ENCODE measurements at places on chromosomes 5 and 9.

DNA sequence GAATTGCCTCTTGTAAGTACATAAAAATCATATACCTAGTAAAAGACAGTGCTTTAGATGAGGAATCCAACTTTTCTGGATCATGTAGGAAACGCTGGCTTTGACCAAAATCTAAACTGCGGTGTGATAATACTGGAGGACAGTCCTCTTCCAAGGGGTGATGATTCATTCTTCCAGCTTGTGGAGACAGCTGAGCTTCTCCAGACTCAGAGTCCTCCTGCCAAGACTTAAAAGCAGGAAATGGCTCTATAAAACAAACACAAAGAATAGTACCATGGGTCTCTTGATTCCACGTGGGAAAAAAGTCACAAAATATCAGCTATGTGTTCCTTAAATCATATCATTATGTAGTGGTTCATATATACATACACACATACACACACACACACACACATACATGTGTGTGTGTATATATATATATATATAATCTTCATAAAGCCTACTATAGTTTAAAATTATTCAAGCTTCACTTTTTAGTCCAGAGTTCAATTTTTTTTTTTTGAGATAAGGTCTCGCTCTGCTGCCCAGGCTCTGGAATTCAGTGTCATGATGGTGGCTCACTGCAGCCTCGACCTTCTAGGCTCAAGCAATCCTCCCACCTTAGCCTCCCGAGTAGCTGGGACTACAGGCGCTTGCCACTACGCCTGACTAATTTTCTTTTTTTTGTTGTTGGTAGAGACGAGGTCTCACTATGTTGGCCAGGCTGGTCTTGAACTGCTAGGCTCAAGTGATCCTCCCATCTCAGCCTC, 65.0 kb downstream of the PKD2L2 start:
- peak; percentile 74 for DNase-seq

DNA sequence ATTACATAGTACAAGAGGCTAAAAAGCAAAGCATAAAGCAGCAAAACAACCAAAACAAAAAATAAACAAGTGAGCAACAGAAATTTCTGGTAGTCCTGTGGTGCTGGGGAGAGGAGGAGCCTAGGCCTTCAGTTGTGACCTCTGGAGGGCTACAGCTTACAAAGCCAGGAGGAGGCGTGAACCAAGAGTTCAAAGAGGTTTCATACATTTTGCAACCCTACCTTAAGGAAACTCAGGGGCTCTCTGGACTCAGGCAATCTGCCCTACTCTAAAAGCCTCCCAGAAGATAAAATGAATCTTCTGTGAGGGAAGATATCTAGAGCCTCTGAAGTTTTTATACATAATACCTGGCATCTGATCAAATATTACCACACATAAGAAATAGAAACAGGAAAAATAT, 187.4 kb downstream of the AGTPBP1 start:
- no peak for DNase-seq

- no peak for DNase-seq
Observed at GRCh38 chr9:134918646-134919045, 934 bp upstream of the FCN1 start.

DNA sequence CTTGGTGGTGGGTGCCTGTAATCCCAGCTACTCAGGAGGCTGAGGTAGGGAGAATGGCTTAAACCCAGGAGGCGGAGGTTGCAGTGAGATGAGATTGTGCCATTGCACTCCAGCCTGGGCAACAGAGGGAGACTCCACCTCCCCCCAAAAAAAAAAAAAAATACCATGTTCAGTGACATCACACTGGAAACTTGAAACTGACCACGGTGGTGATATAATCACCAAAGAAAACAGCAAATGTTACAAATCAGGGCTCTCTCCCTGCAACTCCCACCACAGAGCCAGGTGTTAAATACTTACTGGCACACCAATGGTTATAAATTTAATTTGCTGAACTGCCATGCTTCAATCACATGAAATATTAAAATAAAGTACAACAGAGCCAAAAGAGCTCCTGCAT, 81.4 kb downstream of the ZNF608 start:
- DNase-seq, result no peak

- no peak for DNase-seq
Observed at GRCh38 chr5:121105921-121106320, 641.8 kb downstream of the PRR16 start.

- DNase-seq, result no peak
Observed at GRCh38 chr5:95770830-95771708, 39.9 kb downstream of the RHOBTB3 start.

DNA sequence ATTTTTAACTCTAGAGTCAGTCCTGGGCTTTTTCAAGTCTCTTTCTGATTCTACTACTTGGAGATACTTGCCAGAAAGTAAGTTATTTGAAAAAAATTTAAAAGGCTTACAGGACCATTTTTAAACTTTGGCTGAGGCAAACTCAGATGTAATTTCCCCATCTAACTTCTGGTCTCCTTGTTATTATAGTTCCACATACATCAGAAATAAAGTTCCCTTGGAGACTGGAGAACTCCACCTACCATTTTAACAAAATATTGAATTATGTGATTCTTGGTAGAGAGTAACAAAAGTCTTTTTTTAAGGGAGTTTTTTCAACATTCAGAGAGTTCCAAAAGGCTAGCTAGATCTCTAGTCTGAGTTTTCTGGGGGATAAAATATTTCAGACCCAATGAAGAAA, 56.3 kb upstream of the SNX2 start:
- DNase-seq, result no peak

- DNase-seq, result no peak
Observed at GRCh38 chr5:7435503-7435902, 39.6 kb downstream of the ADCY2 start.

- no peak for DNase-seq
Observed at GRCh38 chr5:56876327-56876726, 33.1 kb upstream of the SETD9 start.

DNA sequence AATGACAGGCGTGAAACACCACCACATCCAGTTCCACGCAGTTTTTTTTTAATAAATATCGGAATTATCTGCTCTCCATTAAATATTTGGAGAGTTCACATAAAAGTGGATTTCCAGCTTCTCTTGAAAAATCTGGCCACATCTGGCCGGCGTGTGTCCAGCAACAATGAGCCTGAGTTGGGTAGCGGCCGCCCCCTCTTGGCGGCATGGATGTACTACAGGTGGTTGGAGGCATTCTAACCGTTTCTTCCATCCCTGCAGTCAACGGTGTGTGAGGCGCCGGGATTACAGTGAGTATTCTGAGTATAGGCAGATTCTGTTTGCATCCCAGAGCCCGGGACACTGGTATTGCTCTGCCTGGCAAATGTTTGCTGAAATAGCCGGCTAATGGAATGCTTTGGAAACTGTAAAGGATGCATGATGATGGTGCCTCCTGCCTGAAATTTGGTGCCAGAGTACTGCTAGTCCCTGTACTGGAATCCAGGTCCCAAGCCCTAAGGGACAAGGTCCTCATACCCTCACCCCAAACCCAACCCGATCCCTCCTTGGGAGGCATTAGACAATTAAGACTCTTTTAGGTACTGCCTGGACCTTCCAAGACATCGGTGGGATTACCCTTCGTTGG, 13.6 kb upstream of the GM2A start:
- DNase-seq, result peak; percentile 52

- no peak for DNase-seq
Observed at GRCh38 chr5:146751054-146751453, 127.5 kb downstream of the PPP2R2B start.

DNA sequence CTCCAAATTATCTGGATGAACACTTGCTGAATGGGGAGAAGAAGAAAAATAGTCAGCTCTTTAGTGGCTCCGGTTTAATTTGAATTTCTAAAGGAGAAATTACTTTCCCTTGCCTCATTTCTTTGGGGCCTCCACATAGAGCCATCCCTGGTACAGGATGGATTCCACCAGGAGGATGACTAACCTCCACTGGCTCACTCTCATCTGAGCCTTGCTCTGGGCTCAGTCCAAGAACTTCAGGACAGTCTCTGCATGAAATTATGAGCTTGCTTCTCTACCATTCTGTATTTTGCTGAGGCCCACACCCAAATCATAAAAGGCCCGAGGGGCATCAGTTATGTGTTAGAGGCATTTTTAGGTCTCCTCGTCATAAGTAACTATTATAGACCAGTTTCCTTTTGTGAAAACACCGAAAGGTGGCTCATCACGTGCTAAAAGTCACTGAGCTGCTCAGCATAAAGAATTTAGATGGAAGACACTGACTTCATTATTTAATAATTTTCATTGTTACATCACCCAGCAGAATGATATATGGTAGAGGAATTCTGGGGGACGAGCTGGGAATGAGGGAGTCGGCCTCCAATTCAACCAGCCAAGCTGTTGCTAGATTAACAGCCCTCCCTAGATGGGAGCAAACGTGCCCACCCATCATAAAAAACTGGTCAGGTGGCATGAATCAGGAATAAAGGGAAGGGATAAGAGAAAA, 222.1 kb downstream of the TARS1 start:
- peak; percentile 52 for DNase-seq

DNA sequence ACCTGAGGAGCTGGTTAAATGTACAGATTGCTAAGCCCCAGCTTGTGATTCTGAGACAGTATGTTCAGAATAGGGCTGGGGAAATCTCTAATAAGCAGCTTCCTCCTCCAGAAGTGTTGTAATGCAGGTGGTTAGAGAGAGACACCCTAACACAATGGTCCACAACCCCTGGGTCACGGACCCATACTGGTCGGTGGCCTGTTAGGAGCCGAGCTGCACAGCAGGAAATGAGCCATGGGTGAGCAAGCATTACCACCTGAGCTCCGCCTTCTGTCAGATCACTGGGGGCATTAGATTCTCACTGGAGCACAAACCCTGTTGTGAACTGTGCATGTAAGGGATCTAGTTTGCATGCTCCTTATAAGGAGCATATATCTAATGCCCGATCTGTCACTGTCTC, 61.8 kb downstream of the SLC36A1 start:
- DNase-seq, result no peak

DNA sequence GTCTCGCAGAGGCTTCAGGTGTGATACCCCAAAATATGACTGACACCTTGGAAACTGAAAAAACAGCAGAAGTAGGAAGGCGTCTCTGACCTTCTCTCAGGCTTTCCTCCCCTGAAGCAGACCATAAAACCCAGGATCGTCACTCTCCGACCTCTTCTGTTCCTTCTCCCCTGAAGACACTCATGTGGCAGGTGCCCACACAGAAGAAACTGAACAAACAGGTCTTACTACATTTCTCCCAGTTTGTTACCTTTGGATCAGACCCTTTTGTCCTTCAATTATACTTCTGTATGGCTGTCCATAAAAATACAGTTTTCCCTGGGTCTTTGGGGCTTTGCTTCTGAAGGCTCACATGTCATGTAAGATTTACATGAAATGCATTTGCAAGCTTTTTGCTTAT, 10.3 kb upstream of the PRUNE2 start:
- no peak for DNase-seq

GRCh38 chr5:62645223-62645622, 66.6 kb downstream of the LRRC70 start:
- DNase-seq, result no peak

- no peak for DNase-seq
Observed at GRCh38 chr9:137798901-137799629, 78.5 kb upstream of the CACNA1B start.

DNA sequence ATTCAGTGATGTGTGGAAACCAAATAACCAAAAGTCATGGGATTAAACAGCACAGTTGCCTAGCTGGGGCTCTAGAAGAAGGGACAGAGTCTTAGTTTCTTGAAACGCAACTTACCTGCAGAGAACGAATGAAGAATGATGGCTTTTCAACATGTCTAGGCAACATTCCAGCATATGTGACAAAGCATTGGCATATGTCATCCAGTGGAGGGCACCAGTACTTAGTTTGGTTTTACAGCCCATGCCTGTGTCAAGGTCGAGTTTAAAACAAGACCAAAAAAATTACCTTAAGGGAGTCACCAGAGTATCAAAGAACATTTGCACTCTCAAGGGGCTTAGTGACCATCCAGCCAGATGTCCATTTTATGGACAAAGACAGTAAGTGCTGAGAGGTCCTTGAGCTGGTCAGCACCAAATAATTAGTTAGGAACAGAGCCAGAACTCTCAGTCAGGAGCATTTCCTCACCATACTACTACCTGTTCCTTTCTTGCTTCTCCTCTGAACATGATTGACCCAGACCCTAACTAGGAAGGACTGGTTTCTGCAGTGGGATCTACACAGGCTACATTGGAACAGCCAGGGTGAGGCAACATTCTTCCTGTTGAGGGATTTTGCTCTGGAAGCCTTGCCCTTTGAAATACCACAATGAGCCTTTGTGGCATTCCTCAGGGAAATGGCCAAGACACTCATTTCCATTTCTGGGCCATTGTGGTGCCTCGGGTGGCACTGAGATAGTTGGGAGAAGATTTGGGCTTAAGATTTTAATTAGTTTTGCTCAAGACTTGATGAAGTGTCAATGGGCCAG, 75.4 kb upstream of the ANKH start:
- no peak for DNase-seq

GRCh38 chr5:74942622-74943286, 76.6 kb upstream of the FAM169A start:
- DNase-seq, result no peak

- no peak for DNase-seq
Observed at GRCh38 chr5:178147406-178147805, 6.3 kb downstream of the NHP2 start.

DNA sequence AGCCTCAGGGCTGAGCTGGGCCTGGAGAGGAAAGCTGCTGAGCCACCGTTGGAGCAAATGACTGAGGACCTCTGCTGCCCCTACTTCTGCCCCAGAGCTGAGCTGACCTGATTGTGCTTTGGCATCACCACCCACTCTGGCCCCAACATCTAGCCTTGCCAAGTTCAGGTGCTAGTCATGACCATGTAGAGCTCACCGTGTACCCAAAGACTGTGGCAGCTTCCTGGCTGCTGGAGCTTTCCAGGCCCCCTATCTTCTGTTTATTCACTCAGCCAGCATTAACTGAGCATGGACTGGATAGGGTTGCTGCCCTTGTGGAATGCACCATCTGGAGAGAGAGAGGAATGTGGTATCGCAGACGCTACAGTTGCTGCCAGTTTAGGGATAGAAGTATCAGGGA, 49.1 kb downstream of the JADE2 start:
- DNase-seq, result no peak

- DNase-seq, result no peak
Observed at GRCh38 chr5:107331882-107332281, 338.9 kb downstream of the EFNA5 start.

- DNase-seq, result no peak
Observed at GRCh38 chr5:115355767-115356381, 59.4 kb upstream of the CCDC112 start.

DNA sequence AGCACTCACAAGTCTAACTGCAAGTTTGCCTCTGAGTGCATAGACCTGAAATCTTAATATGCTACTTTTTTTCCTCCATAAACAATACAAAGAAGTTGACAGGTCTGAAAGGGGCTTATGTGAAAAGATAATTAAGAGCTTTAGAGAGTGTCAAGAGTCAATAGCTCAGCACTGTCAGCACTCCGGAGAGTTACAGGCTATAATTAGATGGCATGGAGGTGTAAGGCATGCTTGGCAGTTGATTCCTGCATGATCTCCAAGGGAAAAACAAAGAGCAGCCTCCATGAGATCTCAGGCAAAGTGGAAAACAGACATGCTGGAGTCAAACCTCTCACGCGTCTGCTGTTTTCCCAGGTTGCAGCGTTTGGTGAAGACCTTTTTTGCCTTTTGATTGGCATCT, 468.7 kb downstream of the TLE4 start:
- DNase-seq, result no peak

Measured in GM04504 (cell line).